ENCODE measurements at places on chromosomes 1 and 21.
A peak's percentile ranks its signal among the peaks of the same experiment; 100 is the strongest.

DNA sequence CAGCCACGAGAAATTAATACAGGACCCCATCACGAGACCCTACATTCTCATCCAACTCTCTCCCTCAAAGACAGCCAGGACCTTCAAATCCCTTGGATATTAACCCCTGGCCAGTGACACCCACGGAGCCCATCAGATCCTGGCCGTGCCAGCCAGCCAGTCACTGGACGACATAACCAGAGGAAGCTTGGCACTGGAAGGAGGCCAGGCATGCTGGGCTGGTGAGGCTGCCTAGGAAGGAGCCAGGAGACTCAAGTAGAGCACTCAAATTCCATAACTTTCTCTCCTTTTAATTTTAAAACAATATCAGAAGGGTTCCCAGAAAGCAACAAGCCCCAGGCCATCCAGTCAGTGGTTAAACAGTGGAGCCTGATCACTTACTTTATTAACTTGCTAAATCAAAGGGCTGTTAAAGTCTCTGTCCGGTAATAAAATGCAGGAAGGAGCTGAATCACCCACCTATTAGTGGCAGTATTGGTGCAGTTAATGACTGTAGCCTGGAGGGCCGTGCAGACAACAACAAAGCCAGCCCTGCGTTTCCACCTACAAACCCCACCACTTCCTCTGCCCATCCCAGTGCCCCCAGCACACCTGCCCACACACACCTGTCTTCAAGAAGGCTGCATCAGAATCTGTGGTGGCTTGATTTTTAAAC lies 78.0 kb downstream of the HIVEP3 start:
- DNase-seq, result no peak

DNA sequence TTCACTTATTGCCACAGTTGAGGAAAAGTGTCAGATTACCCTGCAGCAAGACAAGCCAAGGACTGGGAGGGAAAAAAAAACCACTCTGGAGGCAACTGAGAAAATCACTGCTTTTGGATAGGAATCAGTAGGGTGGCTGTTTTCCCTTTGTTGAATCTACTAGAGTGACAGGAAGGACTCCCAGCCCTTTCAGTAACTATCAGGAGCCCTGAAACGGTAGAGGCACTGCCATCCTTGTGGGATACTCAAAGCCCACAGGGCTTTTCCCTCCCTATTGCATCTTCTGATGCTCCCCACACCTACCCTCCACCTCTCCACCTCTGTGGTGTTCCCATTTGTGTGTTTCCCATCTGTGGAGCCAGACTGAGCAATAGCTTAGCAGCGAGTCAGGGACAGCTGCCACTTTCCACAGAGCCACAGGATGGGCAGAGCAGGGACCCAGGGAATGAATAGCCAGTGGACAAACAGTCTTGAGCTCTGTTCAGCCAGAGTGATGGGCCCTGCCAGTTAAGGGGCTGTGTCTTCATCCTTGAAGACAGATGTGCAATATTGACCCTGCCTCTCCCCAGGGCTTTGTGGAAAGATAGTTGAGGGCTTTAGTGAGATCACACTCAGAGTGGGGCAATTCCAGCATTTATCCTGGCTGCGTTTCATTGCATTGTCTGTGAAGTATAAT lies 13.9 kb downstream of the UBIAD1 start:
- DNase-seq, result no peak

- DNase-seq, result peak; percentile 79
Measured at GRCh38 chr1:36224537-36225282, 467 bp downstream of the THRAP3 start.

DNA sequence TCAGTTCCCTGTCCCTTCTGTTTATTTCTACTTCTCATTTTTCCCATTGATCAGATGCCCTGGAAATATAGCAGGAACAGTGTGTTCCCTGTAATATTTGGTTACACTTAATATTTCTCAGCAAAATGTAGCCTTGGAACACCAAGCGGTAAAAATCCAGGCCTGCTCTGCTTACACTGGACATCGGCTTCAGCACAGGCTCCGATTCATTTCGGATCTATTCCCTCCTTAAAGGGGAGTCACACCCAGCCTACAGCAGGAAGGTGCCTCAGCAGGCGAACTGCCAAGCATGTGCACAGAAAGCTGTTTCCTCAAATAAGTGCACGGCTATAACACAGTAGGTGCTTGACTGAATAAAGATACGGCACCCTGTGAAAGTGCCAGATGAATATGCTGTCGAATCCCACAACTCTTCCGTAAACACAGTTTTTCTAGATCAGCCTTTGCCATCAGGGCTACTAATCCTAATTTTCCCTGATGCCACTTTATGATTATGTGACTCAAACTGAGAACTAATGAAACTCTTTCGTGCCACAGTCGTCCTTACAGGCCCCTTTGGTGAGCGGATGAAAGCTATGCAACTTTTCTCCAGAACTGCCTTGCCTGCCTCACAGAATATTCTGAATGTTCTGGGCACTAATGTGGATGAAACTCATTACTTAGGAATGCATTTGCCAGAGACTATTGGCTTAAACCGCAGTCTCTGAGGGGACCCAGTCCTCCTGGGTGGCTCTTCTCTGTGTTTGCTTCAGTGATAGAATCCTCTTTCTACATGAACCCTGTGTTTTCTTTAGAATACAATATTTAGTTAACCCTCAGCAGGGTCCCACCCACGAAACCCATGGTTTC lies 275.5 kb upstream of the RUNX1 start:
- DNase-seq, result peak; percentile 80

DNA sequence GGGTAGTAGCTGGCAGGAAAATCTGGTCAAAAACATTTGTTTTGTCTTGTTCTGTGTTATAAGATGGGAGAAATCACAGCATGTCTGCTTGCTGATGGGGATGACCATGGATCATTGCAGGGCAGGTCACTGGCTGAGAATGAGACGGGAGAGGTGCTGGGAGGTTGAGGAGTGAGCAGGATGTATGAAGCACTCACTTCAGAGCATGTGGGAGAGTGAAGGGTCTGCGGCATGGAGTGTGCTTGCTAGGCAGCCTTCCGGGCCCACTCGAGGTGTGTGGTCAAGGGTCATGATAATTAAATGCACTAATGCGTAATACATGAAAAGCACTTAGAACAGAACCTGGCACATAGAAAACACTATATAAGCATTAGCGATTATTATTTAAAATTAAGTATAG lies 42.0 kb upstream of the SPOCD1 start:
- DNase-seq, result no peak

DNA sequence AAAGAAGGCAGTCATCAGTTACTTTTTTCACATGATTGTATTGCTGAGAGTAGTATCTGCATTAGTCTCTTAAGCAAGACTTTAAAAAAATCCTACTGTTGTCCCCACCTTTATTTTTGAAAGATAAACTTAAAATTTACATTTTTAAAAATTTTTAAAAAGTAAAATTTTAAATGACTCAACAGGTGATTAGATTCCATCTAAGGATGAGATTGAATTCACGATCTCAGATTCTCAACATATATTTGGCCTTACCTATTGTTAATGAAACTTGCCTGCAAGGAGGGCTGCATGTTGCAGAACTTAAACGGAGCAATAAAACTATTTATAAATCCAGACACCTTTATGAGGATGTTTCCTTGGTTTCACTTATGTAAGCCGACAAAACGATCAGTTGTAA lies 75.2 kb downstream of the OLFML2B start:
- DNase-seq, result no peak

DNA sequence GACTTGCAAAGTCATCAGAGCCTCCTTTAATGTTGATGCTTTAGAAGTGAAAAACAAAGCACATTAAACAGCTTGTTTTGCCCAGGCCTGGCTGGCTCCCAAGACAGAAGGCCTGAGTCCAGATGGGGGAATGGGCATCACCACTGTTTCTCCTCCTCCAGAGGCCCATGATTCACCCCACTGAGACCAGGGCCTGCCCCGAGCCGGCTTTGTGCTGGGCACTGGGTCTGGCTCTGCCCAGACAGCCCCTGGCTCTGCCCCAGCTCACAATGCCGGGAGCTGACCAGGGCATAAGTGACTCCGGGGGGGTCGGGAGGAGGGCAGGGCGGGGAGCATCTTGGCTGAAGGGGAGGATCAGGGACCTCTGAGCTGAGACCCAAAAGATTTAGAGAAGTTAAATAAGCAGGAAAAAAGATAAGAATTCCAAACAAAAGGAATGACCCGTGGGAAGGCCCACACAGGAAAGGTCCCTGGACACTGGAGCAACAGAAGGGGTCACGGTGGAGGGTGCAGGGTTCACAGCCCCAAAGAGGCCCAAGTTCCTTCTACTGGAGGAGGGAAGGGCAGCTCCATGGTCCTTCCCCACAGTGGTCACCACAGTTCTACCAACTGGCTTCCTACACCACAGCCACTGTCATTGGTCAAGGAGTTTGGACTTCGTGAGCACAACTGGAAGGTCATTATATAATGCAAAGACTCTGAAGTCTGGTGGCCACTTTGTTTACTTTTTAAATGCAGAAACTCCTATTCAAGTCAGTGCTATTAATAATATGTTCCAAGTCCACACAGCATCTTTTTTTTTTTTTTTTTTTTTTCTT lies 5.5 kb downstream of the C2CD2 start:
- DNase-seq, result peak; percentile 61

DNA sequence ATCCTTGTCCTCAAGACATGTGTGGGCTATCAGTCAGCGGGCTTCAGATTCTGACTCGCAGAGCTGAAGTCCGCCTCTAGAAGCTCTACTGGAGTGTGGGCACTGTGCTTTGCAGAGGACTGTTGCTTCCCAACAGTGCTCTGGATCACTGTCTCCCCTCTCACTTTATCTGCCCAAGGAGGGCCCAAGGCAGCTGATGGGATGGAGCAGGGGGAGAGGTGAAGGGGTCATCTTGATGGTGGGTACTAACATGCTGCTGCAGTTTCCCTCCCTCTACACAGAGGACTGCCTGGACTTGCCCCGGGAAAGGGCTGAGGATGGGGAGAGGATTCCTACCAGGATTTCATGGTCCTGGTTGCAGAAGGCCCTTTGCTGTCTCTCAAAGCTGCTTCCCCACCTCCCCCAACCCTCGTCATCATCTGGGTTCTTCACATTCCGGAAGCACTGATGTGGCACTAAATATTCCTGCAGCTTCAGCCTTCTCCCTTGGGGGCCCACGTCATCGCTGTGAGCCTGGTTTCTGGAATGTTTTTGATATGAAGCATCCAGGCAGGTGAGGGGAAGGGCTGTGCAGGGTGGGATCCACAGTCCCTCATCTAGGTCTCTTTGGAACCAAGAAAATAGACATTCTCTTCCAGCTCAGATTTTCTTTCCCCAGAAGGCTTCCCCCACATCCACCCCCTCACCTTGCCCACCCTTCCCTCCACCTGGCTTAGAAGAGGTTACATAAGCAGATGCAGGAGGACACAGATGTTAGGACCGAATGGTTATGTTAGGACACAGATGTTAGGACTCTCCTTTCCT lies 23.2 kb downstream of the NUAK2 start:
- peak; percentile 97 for DNase-seq

DNA sequence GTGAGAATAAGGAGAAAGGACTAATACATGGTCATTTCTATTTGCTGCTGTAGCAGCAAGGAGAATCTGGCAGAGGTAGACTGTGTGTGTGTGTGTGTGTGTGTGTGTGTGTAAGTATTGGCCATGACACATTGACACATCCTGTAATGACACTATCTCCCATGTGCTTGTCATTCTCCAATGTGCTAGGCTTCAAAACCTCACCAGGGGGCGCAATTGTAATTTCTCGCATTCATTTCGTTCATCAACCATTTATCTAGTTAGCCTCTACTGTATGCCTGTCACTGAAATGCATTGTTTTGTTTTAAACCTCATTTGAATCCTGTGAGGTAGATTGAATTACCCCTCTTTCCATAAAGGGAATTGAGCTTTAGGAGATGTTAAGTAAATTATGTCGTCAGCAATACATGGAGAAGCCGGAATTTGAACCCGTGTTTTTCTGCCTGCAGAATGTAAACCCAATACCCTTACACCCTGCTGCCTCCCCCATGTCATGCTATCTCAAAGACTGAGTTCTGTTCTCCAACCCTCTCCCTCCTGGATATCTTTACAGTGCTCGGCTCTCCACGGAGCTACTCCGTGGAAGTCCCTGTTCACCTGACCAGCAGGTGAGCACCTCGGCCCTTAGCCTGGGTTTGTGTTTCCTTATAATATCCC lies 100.8 kb downstream of the UCK2 start:
- DNase-seq, result peak; percentile 44

DNA sequence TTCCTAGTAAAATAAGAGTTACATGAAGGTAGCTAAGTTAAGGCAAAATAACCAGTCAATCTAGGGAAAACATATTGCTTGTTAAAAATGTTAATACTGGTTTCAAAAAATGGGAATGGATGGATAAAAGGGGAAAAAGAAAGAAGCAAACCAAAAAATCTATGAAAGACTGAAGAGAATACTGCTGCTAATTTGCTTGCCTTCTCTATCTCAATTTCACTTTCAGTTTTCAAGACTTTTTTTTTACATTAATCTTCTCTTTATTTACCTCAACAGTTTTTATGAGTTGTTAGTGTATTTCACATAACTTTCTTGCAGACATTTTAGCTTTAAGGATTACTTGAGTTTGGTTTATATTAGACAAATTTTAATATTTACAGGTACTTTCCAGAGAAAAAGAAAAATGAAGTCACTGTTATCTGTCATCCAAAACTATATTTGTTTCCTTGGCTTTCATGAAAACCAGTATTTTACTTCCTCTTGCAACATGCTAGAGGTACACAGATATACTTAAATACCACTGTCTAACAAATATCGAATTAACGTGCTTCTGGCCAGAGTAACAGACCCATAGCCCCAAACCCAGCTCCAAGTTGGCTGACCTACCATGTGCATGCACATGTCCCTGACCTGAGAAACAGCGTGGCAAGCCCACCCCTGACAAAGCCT lies 70.7 kb downstream of the COL24A1 start:
- no peak for DNase-seq

GRCh38 chr1:38992412-38993111 lies 1.5 kb downstream of the AKIRIN1 start:
- no peak for DNase-seq

- DNase-seq, result no peak
Measured at GRCh38 chr1:77355010-77355409, 73.2 kb downstream of the AK5 start.

- no peak for DNase-seq
Measured at GRCh38 chr1:210588946-210589345, 260.2 kb downstream of the HHAT start.

DNA sequence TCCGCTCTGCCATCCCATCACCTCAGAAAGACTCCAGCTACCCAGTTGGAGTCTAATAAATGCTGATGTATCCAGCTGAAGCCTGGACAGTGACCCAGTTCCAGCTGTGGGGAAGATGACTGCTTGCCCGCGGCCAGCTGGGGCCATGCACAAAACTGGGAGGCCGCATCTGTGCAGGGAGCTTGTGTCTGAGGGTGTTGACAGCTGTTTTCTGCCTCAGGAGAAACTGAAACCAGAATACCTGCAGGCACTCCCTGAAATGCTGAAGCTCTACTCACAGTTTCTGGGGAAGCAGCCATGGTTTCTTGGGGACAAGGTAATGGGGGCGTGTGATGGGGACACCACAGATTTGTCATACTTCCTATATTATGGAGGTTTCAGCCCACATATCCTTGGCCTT lies 3.2 kb downstream of the GSTM2 start:
- DNase-seq, result no peak

Data from amniotic epithelial cell (primary cell).